ENCODE measurements at places on chromosomes 16 and 17.
A peak's percentile ranks its signal among the peaks of the same experiment; 100 is the strongest.

- DNase-seq = no peak
Observed at GRCh38 chr17:2797637-2798036, 1.4 kb downstream of the RAP1GAP2 start.

GRCh38 chr17:38875477-38876075, 5.7 kb downstream of the LASP1 start:
- DNase-seq = peak; percentile 62

DNA sequence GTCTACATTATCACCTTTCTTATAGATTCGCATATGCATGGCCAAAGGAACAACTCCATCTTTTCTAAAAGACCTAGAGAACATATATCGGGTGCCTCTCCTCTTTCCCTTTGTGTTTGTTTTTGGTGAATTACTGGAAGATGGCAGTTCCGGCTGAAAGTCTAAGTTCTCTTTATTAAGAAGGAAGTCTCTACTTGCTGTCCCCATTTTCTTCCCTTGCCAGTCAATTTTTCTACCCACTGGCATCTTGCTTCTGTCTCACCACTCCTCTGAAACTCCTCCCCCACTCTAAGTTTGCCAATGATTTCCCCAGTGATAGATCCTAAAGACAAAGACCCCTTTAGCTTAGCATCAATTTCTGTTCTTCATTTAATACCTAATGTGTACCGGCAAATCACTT, 93.9 kb upstream of the CORO6 start:
- no peak for DNase-seq

DNA sequence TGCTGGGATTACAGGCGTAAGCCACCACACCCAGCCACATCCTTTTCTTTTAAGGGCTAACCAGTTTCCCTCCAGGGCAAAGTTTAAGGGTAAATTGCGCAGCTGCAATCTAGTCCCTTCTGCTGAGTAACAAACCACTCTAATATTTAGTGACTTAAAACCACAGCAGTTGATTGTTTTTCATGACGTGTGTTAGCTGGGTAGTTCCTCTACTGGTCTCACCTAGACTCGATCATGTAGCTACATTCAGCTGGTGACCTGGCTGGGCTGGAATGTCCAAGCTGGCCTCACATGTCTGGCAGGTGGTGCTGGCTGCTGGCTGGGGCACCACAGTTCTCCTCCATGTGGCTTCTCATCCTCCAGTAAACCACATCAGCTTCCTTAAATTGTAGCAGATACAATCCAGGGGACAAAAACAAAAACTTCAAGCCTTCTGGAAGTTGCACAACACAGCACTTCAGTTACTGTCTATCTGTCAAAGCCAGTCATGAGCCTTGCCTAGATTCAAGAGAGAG, 75.5 kb downstream of the GPRC5B start:
- no peak for DNase-seq

DNA sequence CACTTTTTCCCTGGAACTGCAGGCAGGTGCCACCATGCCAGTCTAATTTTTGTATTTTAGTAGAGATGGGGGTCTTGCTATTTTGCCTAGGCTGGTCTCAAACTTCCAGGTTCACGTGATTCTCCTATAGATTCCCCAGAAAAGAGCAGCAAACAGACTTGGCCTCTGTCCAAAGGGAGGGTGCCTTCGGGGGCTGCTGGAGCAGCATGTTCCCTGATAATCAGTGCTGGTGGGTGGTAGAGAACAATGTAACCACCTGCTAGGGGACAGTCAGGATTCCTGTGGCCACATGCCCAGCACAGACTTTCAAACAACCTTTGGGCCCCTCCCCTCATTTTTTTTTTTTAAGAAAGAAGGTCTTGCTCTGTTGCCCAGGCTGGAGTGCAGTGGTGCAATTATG, 14.2 kb upstream of the CCNF start:
- no peak for DNase-seq

DNA sequence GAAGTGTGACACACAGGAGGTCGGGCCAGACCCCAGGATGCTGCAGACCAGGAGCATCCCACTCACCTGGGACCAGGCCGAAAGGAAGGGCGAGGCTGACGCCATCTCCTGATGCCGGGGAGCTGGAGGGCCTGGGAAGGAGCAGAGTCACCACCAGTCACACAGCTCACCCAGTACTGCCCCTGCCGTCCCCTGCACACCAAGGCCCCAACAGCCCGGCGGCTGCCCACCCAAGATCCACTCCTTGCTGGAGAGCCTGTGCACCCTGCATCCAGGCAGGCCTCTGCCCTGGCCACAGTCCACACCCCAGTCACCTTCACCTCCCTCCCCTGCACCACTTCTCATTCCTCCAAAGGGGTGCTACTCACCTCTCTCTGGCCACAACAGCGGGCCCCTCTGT, 4.8 kb downstream of the ZNF500 start:
- DNase-seq = no peak

DNA sequence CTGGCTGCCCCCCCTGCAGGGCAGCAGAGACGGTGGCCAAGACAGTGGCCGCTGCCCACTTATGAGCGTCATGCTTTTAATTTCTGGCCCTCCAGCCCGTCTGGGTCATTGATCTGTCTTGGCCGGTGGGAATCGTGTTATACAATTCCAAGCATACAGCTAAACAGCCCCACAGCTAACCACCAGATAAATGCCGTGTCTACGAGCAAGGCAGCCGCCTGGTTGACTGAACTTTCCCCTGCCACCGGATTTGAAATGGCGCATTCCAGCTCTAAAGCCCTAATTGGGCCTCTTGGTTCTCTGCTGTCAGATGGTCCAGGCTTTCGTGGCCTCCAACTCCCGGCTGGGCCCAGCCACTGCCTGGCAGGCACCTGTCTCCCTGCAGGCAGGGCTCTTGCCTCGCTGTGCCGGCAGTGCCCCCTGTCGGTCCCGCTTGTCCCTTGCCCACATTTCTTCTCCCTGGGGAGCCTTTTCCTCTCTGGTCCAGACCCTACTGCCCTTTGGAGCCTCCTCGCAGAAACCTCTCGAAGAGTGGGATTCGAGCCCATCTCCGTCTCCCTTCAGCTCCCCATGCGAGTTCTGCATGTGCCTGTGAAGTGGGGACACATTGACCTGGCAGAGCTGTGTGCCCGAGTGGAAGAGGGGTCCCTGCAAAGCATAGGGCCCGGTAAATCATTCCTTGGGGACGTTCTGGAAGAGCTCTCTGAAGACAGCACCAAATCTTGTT, 1.8 kb upstream of the RBFOX3 start:
- peak; percentile 11 for DNase-seq

GRCh38 chr17:74439691-74440567, 8.0 kb downstream of the GPRC5C start:
- DNase-seq = no peak

GRCh38 chr17:11996722-11997146, 541 bp downstream of the ZNF18 start:
- peak; percentile 32 for DNase-seq

- DNase-seq = no peak
Observed at GRCh38 chr16:78246559-78246958, 147.1 kb downstream of the WWOX start.

GRCh38 chr16:9185381-9185780, 93.9 kb downstream of the HAPSTR1 start:
- DNase-seq = no peak

DNA sequence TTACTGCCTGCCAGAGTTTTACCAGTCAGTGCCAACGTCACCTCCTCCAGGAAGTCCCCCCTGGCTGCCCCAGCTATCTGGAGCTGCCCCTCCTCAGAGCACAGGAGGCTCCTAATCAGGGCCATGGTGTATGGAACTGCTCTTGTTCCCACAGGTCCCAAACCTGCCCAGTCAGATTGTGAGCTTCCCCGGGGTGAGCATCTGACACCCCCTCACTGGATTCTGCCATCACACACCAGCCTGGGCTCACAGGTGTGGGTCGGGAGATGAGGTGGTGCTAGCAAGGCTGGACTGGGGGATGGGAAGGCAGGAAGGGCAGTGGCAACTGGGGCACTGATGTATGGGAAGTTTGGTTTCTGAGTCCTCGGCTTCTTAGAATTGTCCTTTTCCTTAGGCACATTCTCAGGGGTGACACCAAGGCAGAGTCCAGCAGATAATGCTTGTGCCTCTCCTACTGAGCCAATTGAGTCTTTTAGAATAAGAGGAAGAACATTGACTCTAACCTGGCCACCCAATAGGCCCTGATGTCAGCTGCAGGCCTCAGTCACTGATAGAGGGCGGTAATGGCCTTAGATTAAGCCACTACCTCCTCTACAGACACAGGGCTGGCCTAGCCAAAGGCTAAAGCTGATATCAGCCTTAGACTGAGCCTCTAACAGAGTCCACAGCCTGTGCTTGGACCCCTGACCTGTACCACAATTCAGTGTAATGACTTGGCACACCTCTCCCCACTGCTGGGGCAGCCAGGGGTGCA, 107.9 kb downstream of the WSCD1 start:
- DNase-seq = no peak

GRCh38 chr17:74960570-74961342, 11.8 kb downstream of the HID1 start:
- peak; percentile 29 for DNase-seq

Measured in fibroblast of upper back skin (primary cell).